Cortex of kidney (tissue), 1 donor: ENCODE measurements at places on chromosomes 3 and 15.

DNA sequence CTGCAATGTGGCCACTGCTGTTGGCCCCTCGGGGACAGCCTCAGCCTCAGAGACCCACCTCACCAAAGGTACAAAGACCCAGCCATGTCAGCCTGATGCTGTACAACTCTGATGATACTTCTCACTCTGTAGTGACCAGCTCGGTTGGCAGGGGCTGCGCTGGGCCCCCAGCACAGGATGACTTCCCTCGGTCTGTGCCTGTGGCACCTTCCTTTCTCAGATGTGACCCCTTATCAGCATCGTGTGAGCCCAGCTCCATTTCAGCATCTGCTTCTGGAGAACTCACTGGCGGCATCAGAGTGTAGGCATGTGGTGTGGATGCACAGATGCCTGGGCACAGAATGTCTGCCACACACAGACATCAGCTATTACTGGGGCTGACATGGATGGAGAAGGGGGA is 25.1 kb upstream of the CTXND1 start:
- DNase-seq, result no peak

DNA sequence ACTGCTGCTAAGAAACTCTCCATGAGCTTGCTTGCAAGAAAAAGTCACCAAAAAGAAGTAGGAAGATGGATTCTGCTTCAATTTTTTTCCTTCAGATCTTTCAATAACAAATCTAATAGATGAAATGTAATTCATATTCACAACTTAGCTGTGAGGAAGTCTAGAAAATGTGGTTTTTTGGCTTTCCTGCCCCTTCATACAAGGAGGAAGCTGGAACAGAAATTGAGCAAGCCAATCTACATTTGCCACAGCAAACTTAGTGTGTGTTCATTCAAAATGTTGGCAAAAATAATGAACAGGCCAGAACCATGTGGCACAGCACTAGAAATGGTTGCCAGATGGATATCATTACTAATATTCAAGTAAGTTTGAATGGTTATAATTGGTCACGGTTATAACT is 93.2 kb upstream of the NEDD4 start:
- no peak for DNase-seq

DNA sequence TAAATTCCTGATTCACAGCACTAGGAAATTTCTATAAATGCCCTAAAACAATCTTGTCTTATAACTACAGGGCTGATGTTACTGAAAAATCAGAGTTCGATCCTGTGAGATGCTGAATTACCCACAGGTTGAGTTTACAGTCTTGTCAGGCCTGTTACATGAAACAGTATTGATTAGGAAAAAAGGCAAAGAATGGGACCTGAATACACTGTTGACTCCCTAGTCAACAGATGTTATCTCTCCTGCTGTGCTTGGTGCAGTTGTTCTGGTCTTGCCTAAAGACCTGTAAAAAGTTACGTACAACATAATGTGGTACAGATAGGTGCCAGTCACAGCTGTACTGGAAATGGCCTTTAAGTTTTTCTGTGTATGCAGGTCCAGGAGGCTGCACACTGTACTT is 91.4 kb upstream of the ASB14 start:
- no peak for DNase-seq

GRCh38 chr3:9930804-9931418 is 2.7 kb upstream of the CRELD1 start:
- no peak for DNase-seq

GRCh38 chr3:138389144-138389601 is 40.8 kb downstream of the MRAS start:
- no peak for DNase-seq

DNA sequence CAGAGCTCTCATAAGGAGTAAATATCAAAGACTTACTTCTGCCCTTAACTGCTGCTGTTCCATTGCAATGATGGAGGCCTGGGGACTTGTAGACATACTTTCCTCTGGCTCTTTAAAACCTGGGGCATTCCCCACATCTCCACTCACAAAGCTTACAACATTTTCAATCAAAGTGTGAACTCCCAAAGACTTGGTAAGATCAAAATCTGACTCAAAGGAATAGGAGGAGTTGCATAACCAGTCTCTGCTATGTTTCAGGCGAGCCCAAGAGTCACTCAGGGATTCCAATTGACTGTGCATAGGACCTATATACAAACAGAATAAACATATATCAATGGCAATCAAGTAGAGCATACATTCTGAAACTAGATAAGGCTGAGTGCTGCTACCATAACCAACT is 101.5 kb downstream of the FBXL22 start:
- no peak for DNase-seq

DNA sequence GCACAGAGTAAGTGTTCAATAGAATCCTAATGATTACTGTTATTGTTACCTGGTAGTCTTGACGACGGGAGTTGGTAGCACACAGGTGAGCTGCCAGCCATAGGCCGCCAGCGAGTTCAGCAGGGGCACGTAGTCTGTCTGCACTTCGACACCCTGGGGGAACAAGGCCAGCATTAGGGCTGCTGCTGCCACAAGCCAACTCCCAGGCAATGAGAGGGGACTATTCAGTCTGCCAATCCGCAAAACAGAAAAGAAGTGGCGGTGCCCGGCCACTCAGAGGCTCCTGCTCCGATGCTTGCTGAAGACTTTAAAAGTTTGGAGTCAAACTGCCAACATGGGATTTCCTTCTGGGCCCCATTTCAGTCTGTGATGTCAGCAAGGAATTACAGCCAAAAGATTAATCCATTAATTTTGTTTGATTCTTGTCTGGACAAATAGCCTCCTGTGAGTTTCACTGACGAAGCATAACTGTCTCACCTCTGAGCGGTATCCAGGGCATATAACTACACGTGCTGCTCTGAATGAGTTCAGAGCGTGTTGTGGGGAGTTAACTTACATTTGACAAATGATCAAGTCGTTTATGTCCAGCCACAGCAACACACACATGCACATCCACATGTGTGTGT is 61.8 kb downstream of the OXNAD1 start:
- DNase-seq, result no peak

GRCh38 chr3:133254716-133255115 is 145.1 kb upstream of the BFSP2 start:
- no peak for DNase-seq

DNA sequence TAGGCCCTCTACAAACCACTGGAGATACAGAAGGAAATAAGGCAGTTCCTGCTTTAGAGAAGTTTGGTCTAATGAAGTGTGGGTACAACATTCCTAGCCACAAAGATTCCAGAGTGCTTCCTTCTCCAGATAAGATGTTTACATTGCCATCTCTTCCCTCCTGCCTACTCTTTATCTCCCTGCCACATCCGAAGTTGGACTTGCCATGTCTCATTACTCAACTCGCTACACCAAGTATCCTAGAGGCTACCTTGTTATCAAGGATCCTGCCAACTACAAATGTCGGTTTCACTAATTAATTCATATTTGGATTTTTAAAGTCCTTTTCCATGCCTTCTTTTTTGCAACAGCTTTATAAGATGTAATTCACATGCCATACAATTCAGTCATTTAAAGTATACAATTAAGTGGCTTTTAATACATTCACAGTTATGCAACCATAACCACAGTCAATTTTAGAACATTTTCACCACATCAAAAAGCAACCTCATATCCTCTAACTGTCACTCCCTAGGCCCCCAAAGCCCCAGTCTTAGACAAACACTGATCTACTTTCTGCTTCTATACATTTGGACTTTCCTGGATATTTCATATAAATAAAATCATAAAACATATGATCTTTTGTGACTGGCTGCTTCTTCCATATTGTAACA is 53.7 kb upstream of the CSTA start:
- no peak for DNase-seq

- no peak for DNase-seq
These were observed 128.0 kb downstream of the GMNC start for GRCh38 chr3:190734490-190734889.

DNA sequence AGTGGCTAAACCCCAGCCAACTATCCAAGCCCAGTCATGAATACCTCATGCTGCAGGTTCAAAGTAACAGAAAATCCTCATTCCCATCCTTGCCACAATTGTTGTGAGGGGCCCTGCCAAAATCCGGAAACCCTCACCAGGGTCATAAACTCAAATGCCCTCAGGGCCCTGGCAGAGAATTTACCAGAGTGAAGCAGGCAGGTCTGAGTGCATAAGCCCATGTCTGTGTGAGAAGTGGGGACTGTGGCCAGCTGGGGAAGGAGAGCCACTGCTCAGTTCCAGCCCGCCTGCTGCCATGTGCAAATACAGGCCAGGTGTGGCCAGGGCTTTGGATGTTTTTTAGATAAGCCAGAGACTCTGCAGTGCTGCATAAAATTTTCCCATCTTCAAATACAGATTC is 7.0 kb downstream of the CEP152 start:
- no peak for DNase-seq

DNA sequence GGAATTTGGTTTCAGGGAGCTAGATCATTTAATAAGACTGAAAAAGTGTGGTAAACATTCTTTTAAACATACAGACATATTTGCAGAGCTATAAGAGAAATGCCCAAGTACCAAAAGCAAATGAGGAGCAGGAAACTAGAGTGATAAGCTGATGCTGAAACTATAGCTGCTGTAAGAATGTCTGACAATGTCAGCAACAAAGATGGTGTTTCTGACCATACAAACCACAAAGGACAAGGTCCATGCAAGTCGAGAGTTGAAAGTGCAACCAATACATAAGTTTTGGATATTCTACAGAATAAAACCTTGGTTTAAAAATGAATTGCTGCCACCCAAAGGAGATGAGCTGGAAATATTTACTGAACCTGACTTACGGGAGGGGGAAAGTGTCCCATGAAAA is 610.2 kb downstream of the TBL1XR1 start:
- no peak for DNase-seq
